NT2/D1 (cell line): ENCODE measurements at places on chromosomes 1 and 21.

DNA sequence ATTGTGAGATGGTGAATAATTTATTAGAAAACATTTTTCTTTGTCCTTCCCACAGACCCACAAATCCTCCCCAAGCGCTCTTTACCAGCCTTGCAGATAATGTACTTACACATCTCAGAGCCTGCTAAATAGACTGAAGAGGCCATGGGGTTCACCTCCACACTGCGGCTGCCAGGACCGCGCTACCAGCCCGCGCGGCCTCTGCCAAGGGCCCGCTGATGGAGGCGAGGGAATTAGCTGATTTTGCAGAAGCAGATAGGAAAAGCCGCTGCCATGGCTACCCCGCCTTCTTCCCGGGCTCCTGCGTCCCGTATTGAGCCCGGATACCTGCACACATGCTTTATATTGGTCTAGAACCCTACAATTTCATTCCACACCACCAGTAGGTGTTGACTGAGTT lies 248.0 kb upstream of the FOXD3 start:
- DNase-seq = no peak

- DNase-seq = no peak
These were observed 43.4 kb downstream of the TGFBR3 start for GRCh38 chr1:91842563-91842962.

DNA sequence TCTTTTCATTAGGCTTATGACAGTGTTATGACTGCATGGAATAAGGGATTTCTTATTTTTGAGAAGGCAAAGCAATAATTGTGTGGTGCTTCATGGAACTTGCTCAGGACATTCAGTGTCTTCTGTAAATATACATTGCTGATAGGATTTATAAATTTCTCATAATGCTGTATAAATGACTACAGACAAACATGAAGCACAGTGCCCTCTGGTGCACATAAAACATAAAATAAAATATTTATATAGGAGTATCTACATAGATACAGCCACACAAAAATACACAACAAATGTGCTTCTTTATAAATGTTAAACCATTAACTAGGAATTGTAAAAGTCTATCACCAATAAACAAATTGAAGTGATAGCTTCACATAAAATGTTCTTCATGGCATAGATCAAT lies 24.1 kb downstream of the BRINP3 start:
- no peak for DNase-seq

- no peak for DNase-seq
These were observed 75.7 kb downstream of the AJAP1 start for GRCh38 chr1:4730078-4730477.

DNA sequence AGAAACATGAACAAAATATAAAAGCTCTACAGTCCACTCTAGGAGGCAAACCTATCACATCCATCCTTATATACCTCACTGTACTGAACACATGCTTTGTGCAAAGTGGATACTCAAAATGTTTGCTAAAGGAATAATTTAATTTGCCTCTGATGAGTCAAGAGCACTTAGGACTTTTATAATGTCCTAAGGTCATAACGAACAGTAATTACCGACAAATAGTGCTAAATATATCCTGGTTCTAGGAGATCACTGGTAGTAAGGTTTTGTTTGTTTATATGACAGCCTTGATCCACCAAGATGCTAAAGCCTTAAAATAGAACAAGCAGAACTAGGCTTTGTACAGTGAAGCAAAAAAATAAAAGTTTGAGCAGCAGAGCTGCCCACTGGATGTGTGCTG lies 70.6 kb downstream of the GADD45A start:
- no peak for DNase-seq

GRCh38 chr1:45012639-45013278 lies 705 bp downstream of the UROD start:
- peak; percentile 40 for DNase-seq

DNA sequence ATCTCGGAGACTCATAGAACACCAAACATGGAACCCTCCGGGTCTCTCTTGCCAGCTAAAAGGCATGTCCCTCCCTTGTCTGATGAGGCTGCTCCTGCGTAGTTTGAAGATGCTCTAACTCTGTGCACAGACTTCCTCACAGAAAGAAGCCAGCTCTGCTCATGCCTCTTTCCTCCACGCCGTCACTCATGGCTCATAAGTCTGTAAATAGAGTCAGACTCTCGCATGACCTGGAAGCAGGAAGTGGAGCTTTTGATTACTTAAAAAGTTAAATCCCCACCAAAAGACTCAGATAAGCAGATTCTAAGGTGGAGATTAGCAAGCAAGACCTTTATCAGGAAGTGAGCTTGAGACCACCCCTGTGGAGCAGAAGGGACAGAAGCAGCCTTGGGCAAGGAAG lies 171.6 kb downstream of the TRIM33 start:
- DNase-seq = no peak

GRCh38 chr1:192986110-192986747 lies 72.9 kb downstream of the UCHL5 start:
- no peak for DNase-seq

DNA sequence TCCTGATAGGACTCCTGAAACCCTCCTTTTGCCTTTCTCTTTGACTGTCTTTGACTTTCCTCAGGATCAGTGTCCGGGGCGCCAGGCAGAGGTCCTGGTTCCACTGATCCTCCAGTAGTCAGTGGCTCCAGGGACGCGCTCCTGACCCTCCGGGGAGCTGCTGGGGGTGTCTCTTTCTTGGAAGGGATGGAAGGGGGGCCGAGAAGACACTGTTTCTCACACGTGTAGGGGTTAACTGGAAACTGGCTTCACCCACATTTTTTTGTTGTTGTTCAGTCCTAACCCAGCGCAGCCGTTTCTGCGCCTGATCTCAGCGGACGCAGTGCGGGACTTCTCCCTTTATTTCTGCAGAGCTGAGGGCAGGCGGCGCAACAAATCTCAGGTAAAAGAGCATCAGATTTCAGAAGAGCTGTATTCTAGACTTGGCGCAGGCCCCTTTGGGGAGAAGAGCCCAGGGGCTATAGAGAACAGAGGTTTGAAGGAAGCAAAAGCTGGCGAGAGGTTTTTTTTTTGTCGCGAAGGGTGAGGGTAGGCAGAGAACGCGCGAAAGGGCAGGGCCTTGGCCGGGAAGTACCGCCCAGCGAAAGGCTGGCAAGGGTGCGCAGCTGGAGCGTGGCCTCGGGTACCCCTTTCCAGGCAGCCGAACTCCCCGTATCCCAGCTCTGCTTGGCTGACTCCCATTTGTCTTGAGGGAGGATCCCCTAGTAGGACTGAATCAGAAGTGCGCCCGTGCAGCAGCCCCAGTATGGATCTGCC lies 4.3 kb upstream of the LHX9 start:
- no peak for DNase-seq

DNA sequence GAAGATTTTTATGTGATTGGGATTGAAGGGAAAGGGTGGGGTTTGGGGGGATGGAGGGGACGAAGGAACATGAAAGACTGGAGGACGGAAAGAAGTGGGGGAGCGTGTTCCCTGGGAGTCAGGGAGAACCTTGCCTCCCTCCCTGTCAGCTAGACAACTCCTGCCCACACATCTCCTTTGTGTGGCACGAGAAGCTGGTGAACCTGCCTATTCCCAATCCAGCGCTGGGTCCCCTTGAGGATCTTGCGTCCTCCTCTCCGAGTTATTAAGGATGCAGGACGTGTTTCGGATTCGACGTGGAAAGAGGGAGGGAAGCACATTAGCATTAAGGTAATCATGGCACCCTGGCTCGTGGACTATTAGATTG lies 1.4 kb downstream of the LRRC7 start:
- DNase-seq = no peak

DNA sequence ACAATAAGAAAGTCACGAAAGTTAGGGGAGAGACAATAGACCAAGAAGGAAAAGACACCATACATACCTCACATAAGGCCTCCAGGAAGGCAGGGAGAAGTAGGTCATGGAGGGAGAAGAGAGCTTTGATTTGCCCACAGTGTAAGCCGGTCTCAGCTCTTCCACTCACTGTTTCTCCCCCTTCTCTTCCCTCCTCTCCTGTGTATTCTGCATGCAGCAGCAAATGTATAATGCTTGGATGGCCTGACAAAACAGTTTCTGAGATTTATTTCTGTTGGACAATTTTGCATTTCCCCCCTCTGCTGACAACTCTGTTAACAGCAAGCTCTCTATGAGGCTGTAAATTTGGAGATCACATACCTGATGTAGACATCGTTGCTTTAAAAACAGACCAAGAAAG lies 318.9 kb downstream of the OMA1 start:
- DNase-seq = no peak
